ENCODE measurements at places on chromosomes 4 and X.

GRCh38 chr4:186472948-186473347, 82.4 kb downstream of the MTNR1A start:
- DNase-seq: no peak

DNA sequence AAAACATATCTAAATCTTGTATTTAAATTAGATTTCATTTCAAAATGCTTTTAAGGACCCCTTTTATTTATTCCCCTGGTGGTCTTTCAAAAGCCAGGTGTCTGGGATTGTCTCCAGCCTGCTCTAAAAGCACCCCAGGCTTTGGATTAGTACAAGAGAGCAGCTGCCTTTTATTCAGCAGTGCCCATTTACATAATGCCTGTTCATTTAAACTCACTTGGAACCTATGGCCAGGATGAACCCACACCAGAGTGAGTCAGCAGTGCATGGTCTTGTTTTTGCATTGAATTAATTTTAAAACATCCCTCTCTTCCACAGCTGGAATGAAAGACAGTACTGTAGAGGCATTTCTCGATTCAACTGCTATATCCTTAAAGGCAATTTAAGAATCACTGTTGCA, 64.1 kb upstream of the TENM3 start:
- DNase-seq: peak; percentile 74

DNA sequence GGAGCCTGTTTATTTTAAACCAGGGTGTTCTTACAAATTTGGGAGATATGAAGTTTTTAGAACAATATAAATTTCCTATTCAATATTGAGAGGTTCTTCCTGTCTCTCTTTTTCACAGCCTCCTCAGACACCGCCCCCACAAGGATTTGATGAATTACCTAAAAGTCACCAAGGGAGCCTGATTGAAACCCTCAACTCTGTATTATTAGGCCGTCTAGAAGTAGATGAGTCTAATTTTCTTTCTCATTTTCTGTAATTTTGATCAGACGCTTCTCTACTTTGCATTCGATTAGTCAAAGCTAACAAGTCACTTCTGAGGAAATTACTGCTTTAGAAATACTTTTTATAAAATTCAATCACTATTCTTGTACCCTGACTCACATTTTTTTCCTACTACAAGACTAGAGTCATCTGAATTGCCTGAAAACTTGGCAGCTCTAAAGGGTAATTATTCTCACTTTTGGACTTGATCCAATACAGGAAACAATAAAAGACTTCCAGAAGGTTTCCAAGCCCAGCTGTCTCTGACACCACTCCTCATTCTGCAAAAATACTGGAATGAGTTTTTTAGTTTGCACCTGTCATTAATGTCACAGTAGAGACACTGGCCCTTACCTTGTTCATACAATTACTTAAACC, 111.2 kb downstream of the ELOVL6 start:
- DNase-seq: no peak

GRCh38 chr4:13992041-13992440, 364.5 kb upstream of the BOD1L1 start:
- DNase-seq: no peak

- no peak for DNase-seq
Measured at GRCh38 chr4:139770361-139770760, 104.7 kb downstream of the MGST2 start.

GRCh38 chrX:66074920-66075879, 35.3 kb upstream of the VSIG4 start:
- DNase-seq: no peak

- no peak for DNase-seq
Measured at GRCh38 chr4:169243825-169244609, 26.7 kb downstream of the SH3RF1 start.

DNA sequence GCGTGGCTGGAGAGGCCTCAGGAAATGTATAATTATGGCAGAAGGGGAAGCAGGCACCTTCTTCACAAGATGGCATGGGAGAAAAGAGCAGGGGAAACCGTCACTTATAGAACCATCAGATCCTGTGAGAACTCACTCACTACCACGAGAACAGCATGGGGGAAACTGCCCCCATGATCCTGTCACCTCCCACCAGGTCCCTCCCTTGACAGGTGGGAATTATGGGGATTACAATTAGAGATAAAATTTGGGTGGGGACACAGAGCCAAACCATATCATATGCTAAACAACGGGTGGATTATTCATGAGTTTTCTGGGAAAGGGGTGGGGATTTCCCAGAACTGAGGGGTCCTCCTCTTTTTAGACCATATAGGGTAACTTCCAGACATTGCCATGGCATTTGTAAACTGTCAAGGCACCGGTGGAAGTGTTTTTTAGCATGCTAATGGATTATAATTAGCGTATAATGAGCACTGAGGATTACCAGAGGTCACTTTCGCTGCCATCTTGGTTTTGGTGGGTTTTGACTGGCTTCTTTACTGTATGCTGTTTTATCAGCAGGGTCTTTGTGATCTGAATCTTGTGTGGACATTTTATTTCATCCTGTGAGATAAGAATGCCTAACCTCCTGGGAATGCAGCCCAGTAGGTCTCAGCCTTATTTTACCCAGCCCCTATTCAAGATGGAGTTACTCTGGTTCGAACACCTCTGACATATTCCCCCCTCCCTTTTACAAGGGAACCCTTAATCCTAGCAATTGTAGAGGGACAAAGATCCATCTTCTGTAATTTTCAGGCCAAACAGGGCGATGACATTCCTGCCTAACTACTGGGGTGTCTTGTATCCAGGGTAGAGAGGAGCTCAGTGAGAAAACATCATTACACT, 27.6 kb upstream of the ZNF81 start:
- no peak for DNase-seq

GRCh38 chr4:175841366-175841765, 29.3 kb upstream of the GPM6A start:
- DNase-seq: no peak

GRCh38 chrX:16832301-16832700, 37.9 kb downstream of the RBBP7 start:
- no peak for DNase-seq

DNA sequence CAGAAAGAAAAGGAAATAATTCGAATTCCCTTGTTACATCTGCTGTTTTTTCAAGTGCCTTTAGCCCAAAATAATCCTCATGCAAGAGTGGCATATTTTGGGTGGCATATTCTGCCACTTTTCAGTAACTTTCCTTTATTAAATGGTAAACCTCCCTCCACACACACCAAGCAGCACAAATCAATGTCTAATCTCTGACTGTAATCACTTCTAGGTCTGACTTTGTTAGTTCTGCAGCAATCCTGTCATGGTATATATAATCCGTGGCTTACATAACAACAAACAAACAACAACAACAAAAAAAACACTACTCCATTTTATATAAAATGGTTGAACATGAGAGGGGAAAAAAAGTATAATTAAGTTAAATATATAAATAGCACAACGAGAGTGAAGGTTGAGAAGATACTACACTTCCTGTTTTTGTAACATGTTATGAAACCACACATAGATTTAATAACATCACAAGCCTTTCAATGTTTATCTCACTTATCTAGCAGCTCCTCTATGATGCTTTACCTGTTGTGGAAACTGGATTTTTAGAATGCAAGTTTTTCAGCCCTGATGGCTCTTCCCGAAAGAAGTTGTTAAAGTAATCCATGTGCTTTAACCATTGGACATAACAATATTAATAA, 715.4 kb downstream of the GRXCR1 start:
- no peak for DNase-seq

DNA sequence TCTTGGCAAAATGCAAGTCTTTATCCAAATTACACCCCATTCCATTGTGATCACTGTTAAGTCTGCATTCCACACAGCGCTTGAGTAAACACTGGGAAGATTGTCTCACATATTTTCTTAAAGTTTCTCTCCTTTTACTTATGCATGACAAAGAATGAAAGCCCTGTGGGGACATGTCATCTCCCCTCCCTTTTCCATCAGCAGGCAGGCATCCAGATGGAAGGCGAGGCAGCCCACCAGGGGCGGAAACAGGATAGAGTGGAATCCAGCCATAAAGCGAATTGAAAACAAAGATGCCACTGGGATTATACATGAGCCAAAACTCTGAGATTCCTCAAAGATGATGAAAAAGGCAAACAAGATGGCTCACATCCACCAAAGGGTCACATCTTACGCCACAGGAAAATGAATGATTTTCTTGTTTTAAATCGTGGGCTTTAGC, 78.2 kb downstream of the AFAP1 start:
- peak; percentile 64 for DNase-seq

DNA sequence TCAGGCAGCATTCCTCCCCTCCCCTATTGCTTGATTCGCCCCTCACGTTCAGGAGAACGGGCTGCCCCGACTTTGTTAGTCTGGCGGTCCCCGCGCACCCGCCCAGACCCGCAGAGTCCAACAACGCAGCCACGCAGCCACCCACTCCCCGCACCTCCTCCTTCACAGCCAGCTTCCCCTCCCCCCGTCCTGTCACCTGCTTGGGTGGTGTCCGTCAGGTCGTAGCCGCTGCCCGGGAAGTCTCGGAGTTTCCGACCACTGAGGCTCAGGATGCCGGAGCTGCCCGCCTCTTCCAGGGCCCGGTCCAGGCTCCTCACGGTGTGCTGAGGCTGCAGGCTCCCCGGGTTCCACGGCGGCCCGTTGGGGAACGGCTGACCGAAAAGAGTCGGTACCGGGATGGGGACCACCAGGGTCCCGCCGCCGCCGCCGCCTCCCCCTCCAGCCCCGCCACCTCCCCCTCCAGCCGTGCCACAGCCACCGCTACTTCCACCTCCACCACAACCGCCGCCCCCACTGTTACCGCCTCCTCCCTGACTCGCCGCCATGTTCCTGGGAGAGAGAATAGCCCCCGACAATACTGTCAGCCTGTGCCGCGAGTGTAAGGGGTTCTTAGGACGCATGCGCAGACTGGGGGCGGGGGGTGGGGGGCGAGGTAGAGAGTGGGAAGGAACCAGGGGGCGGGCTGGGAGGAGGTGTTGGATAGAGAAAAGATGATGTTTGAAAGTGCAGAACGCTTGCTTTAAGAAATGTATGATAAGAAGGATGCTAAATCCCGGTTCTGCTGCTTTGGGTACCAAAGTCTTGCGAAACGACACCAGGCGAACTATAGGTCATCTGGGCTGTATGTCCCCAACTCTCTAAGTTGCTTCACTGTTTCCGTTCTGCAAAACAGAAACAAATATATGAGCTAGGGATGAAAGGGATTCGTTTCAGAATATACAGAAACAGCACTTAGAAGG, at the start of gene LRCH2:
Gene LRCH2 (minus strand): TSS at position 600 of the 959 bp plus-strand sequence. CDS start 55 bp downstream, at position 545.
- peak; percentile 75 for DNase-seq

DNA sequence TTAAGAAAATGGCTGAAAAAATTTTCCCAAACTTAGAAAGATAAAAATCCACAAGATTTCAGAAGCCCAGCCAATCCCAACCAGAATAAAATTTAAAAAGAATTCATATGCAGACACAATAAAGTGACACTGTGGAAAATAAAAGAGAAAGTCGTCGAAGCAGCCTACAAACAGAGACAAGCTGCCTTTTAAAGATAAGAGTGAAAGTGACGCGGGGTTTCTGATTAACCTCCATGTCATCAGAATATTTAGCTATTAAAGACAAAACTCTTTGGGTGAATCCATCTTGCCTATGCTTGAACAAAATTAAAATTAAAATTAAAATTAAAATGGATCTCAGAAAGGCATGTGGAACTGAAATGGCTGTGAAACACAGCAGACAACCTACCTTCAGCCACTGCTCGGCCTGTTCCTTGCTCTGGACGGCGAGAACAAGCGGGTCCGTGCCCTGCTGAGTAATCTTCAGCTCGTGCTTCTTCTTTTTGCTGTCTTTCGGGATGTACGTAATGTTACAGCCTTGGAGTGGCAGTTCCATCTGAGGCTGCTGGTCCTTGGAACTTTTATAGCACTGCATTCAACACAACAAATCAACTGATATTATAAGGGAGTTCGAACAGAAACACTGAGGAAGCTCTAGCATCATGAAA, 101.4 kb downstream of the AFAP1 start:
- peak; percentile 2 for DNase-seq

- peak; percentile 68 for DNase-seq
Measured at GRCh38 chrX:39477762-39478120, 620.0 kb downstream of the BCOR start.

DNA sequence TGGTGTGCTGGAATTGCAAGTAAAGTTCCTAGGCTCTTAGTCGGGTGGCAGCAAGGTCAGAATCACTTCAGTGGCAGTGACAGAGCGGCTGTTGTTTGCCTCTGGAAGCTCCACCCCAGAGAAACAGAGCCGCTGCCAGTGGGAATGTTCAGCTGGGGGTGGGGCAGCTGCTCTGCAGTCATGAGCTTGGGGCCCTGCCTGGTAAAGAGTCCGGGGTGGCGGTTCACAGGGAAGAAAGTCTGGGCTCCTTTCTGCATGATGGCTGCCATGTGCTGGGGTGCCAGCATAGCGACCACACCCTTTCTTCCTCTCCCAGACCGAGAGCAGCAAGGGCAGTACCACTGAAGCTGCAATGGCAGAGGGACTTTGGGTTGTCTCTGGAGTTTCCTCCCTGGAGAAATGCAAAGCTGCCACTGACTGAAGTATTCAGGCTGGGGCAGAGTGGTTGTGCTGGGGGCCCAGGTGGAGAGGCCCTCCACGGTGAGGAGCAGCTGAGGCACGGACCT, 108.8 kb upstream of the CENPE start:
- DNase-seq: peak; percentile 87

DNA sequence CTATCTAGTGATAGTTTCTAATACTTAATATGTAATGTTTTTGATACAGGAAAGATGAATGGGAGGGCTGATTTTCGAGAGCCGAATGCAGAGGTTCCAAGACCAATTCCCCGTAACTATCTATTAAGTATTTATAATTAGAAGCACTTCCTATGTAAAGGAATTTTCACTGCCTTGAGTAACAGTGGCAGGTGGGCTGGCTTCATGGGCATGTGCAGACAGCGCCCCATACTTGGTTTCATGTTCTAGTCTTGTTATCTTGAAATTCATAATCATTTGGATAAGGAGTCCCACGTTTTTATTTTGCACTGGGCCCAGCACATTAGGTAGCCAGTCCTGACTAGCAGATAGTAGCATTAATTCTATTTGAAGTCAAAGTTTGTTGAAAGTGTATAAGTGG, 1.7 kb downstream of the OCIAD1 start:
- DNase-seq: peak; percentile 49

GRCh38 chr4:165784672-165785071, 88.4 kb upstream of the TLL1 start:
- DNase-seq: no peak

- DNase-seq: peak; percentile 75
Measured at GRCh38 chr4:40564815-40565483, 64.7 kb downstream of the RBM47 start.

DNA sequence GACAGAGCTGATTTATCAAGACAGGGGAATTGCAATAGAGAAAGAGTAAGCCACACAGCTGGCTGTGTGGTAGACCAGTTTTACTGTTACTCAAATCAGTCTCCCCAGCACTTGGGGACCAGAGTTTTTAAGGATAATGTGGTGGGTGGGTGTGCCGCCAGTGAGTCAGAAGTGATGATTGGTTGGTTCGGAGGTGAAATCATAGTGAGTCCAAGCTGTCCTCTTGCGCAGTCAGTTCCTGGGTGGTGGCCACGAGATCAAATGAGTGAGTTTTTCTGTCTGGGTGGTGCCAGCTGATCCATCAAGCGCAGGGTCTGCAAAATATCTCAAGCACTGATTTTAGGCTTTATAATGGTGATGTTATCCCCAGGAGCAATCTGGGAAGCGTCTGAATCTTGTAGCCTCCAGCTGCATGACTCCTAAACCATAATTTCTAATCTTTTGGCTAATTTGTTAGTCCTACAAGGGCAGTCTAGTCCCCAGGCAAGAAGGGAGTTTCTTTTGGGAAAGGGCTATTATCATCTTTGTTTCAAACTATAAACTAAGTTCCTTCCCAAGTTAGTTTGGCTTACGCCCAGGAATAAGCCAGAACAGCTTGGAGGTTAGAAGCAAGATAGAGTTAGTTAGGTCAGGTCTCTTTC, 44.0 kb upstream of the PPP1R2C start:
- DNase-seq: no peak

- no peak for DNase-seq
Measured at GRCh38 chrX:151621422-151621821, 57.9 kb downstream of the PASD1 start.

All from islet precursor cell (in vitro differentiated cells).